ENCODE measurements at places on chromosomes 2 and 18.
A peak's percentile ranks its signal among the peaks of the same experiment; 100 is the strongest.

DNA sequence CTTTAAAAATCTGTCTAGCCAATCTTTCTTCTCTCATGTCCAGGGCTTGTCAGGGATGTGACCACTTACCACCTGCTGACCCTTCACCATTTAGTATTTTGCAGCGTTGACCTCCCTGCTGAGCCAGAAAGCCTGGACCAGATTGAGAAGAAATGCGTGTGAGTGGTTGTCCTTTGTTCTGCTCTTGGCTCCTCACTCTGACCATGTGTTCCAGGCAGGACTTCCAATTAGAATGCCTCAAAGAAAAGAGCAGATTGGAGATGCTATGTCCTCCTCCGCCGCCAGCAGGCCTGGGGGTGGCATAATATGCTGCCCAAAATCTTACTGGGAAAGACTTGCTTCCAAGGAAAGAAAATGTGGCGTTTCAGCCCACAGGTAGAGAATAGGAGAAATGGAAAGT is 894.1 kb downstream of the SLC4A3 start:
- no peak for DNase-seq

DNA sequence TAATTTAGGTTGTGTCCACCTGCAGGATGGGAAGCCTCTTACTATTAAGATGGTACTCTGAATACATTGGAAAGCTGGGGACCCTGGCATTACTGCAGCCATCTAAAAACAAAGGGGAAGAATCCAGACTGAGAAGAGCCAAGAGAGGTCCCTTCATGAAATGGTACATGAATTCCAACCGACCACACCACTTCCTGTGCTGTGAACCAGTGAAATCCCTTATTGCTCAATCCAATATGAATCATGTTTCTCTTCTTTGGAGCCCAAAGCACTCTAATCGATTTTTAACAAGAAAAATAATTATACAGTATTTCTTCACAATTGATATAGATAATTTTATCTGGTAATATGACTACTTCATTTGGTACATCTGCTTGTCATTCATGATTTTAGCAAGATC is 479.7 kb upstream of the RAB6C start:
- DNase-seq = no peak

DNA sequence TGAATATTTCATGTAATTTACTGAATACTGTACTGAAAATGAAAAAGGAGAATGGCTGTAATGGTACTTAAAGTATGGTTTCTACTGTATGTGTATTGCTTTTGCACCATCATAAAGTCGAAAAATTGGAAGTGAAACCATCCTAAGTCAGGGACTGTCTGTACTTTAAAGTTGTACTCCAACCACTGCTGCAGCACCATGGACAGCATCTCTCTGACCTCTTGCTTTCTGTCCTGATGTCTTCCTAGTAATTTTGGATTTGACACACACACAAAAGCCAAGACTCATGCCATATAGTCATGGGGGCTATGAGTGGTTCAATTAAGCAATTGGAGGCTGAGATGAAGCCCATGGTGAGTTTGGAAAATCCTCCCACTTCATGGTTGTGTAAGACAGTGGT is 256.3 kb upstream of the PKDCC start:
- DNase-seq = peak; percentile 40

DNA sequence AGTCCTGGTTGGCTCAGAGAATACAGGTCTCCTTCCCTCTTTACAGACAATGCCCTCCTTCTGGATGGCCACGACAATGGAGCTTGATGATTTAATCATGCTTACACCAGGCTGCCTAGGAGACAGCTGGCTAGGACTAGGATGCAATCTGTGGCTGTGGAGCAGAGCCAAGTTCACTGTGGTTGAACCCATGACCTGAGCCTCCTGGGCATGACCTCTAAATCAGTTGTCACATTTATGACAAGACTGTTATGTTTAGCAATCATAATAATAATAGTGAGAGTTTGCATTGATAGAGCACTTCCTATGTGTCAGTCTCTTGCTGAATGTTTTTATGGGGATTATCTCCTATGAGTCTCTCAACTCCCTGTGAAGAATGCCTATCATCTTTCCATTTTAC is 244.1 kb downstream of the ICOS start:
- DNase-seq = no peak

DNA sequence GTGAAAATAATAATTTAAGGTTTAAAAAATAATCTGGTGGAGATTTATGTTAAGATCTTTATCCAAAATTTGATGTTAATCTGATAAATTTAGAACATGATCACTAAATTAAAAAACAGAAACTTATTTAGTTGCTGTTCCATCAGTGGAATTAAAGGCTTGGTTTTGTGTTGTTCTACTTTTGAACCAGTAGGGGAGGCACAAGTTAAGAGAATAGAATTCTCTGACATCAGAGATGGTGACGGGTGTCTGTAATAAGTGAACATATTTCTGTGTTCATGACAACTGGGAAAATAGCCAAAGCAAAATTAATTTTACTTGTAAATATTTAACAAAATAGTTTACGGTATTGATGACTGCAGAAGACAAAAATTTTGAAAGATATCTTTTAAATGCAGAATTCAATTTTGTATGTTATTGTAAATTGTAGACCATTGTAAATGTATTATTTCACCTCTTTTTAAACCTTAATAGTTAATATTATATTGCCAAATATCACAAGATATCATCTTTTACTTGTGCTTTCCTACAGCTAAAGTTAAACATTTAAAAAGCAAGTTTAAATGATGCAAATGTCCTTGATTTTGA is 106.0 kb downstream of the UBR3 start:
- DNase-seq = no peak

- DNase-seq = no peak
These were observed 280.8 kb upstream of the NRP2 start for GRCh38 chr2:205401511-205401910.
